ENCODE measurements at places on chromosomes 7 and 10.
A peak's percentile ranks its signal among the peaks of the same experiment; 100 is the strongest.

GRCh38 chr7:1810521-1810920 lies 140.4 kb downstream of the ELFN1 start:
- DNase-seq = no peak

- DNase-seq = no peak
These were observed 323.7 kb upstream of the GNAI1 start for GRCh38 chr7:79810916-79811315.

DNA sequence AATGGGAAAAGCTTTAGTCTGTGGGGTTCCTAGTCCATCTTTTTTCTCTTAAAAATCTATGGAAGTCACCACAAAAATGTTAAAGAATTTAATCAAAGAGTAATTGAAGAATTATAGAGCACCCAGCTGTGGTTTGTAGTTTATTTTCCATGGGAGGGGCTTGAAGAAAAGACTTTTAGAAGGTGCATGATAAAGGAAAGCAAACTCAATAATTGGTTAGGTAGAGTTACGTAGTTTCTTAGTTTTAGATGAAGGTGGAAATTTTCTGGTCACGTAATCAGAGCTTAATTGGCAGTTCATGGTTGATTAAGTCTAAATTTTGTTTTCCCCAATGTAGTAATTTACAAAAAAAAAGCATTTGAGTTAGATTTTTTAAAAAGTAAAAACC lies 724 bp downstream of the ZNF107 start:
- DNase-seq = no peak

- peak; percentile 51 for DNase-seq
These were observed 345.0 kb upstream of the KLF6 start for GRCh38 chr10:4129866-4130477.

- no peak for DNase-seq
These were observed 470.3 kb downstream of the AUTS2 start for GRCh38 chr7:70068531-70068930.

DNA sequence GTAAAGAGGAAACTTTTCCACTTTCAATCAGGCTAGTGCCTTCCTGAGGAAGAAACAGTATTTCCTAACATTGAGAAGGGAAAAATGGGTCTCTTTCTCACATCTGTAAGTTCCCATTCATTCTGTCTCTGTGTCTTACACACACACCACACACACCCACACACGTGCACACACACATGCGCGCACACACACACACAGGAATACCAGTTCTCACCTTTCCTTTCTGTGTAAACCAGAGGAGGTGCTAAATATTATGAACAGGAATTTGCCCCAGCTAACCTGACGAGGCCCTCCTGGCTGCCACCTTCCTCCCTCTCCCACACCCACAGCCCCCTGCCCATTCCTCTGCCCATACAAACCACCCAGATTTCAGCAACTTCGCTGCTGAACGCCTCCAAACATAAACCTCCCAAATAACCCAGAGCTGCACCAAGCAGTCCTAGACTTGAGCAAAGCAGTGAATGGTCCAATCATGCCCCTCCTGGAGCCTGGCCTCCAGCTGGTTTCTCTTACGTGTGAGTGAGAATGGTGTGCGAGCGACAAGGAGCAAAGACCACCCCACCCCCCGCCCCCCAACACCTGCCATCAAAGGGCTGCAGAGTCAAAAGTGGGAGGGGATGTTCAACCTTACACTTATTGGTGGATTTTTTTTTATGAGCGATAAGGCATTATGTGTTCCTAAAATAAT lies 190.5 kb downstream of the HECW1 start:
- DNase-seq = no peak
